ENCODE measurements at places on chromosomes 7 and 10.
A peak's percentile ranks its signal among the peaks of the same experiment; 100 is the strongest.

DNA sequence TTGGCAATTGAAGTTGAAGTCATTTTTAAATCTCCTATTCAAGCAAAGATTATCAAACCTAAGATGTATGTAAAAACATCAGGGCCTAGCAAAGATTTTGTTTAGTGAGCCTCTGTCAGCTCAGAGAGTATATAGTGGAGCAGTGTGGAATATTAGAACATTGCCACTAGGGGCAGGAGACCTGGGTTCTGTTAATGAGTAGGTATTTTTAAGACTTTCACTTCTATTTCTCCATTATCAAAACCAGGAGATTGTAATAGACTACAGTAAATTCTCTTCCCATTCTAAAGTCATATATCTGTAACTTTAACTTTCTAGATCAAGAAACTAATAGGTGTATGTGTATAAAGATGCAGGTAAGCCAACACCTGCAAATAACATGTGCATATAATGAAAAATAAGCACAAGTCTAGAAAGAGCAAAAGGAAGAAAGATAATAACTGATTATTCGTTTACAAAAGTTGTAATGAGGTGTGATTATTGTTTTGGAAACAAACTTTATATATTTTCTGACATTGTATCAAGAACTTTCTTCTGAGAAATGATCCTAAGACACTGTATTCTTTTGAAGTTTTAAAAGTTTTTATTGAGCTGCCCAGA is 64.4 kb downstream of the KCND2 start:
- DNase-seq, result no peak

GRCh38 chr10:44564790-44565189 is 179.9 kb upstream of the CXCL12 start:
- DNase-seq, result no peak

DNA sequence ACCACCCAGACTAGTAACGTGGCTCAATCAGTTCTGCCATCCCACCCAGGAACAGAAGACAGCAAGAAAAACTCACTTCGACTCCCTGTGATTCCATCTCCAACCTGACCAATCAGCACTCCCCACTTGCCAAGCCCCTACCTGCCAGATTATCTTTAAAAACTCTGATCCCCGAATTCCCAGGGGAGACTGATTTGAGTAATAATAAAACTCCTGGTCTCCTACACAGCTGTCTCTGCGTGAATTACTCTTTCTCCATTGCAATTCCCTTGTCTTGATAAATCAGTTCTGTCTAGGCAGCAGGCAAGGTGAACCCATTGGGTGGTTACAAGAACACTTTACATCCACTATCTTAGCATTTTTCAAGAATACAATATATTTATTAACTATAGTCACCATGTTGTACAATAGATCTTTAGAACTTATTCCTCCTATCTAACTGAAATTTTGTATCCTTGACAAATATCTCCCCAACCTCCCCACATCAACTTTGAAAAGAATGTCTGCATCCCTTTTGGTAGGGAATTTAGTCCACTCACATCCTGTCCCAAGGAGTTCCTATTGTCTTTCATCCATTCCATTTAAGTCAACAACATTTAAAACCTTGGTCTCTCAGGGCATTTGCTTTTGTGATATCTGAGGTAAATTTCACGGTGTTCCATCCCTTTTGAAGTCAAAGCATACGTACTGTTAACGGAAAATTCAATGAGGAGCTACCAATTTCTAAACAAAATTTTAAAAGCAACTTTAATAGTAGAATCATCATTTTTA is 163.7 kb downstream of the MACC1 start:
- no peak for DNase-seq

- DNase-seq, result no peak
Measured at GRCh38 chr10:59708816-59709394, 745 bp downstream of the SLC16A9 start.

GRCh38 chr10:31647861-31648260 is 280.8 kb downstream of the ARHGAP12 start:
- DNase-seq, result no peak

DNA sequence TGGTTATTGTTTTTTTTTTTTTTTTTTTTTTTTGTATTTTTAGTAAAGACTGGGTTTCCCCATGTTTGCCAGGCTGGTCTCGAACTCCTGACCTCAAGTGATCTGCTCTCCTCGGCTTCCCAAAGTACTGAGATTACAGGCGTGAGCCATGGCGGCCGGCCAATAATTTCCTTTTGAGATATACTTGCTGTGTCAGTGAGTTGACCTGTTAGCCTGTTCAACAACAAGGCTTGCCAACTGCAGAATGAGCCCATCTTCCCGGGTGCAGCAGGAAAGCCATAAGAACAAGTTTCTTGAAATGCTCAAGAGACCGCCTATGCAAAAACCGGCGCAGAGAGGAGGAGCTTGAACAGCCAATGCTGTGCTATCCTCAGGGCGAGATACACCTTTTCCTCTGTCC is 112.5 kb downstream of the PRPF18 start:
- no peak for DNase-seq

DNA sequence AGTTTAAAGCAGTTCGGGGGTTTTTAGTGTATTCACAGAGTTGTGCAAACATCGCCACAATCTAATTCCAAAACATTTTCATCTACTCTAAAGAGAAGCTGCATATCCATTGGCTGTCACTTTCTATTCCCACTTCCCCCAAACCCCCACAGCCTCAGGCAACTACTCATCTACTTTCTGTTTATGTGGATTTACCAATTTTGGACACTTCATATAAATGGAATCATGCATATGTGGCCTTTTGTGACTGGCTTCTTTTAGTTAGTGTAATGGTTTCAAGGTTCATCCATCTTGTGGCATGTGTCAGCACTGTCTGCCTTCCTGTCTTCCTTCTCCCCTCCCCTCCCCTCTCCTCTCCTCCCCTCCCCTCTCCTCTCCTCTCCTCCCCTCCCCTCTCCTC is 78.5 kb upstream of the FZD1 start:
- no peak for DNase-seq

- DNase-seq, result no peak
Measured at GRCh38 chr7:21777921-21778320, 167.8 kb downstream of the CDCA7L start.

GRCh38 chr10:67306588-67307205 is 380.9 kb downstream of the LRRTM3 start:
- no peak for DNase-seq

DNA sequence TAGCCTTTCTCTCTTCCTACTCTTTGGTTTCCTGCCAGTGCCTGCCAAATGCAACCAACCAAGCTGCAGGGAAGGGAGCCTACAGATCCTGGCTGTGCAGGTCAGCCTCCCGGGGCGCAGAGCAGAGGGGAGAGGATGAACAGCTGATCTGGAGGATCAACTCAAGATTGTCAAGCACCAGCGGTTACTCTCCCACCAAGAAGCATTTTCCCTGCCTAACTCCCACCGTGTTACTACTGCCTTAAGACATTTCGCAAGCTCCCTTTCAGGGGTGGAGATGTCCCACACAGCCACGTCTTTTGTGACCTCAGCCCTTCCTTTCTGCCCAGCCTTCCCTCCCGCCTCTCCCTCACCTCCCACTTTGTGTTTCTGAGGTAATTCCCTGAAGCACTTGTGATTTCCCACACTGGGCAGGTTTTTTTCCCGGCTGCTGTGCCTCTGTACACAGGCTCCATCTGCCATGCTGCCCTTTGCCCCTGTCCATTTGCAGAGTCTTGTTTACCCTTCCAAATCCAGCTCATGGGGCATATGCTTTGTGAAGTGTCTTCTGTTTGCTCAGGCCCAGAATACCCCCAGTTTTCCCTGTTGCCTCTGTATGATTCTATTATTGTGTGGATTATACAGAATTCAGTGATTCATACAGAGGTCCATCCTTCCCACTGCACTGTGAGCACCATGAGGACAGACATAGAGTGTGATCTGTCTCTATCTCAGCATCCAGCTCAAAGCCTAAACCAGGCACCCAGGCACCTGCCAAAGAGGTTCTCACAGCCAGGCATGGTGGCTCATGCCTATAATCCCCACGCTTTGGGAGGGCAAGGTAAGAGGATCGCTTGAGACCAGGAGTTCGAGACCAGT is 40.9 kb upstream of the PAPSS2 start:
- DNase-seq, result no peak

DNA sequence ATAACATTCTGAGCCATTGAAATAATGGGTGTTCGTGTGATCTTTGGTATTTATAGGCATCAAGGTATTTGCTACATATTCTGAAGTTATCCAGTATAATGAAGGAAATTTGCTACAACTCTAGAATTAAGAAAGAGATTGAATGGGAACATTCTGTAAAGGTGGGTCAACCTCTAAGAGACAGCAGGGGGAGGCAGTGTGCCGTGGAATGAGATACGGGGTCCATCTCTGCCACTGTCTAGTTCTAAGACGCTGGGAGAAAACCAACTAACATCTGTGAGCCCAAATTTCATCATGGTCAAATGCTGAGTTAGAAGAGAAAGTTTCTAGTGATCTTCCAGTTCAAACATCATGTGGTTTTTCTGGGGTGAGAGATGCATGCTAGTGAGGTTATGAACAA is 368.9 kb downstream of the SORCS1 start:
- DNase-seq, result no peak

GRCh38 chr7:69868921-69869320 is 270.6 kb downstream of the AUTS2 start:
- DNase-seq, result no peak

GRCh38 chr10:8023321-8023720 is 31.2 kb upstream of the GATA3 start:
- peak; percentile 60 for DNase-seq

GRCh38 chr7:29105191-29105590 is 41.1 kb downstream of the CPVL start:
- DNase-seq, result no peak

DNA sequence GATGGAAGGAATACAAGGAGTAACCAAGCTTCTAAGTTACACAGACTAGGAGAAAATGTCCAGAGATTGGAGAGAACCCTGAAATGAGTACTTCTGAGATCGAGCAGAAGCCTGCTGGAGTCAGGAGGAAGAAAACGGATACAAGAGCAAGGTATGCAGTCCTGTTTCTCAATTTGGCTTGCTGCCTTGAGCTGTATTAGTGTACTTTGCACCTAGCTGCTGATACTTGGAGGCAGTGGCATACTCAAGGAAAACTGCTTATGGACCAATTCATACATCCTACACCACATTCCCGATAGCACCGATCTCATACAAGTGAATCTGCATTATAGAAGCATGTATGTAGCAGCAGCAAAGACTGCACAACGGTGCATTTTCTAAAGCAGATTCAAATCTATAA is 14.4 kb downstream of the PIP4K2A start:
- no peak for DNase-seq

DNA sequence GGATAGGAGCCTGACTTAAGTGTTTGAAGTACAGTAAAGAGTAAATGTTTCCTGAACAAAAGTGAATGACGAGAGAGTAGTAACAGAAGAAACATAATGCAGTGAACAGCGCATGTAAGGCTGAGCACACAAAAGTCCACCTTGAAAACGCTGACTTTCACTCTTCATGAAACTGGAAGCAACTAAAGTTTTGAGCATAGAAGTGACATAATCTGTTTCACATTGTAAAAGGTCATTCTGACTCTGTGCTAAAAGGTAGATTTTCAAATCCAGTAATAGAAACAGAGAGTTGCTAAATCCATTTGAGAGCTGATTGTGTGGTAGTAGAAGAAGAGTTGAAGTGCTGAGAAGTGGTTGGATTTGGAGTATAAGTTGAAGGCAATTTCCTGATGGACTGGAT is 1037.0 kb downstream of the CNTNAP2 start:
- no peak for DNase-seq

GRCh38 chr7:77248154-77248553 is 48.5 kb upstream of the FGL2 start:
- no peak for DNase-seq

DNA sequence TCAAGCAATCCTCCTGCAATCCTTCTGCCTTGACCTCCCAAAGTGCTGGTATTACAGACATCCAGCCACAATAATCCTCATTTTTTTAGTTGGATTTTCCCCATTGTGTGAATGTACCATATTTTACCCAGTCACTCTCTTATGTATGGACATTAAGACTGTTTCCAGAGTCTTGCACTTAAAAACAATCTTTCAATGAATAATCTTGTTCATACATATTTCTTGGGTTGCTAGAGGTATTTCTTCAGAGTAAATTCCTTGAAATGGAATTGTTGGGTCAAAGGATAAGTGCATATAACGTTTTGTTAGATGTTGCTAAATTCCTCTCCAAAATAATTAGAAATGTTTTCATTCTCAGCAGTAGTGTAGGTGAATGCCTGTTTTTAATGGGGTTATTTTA is 283.1 kb upstream of the KAT6B start:
- no peak for DNase-seq

DNA sequence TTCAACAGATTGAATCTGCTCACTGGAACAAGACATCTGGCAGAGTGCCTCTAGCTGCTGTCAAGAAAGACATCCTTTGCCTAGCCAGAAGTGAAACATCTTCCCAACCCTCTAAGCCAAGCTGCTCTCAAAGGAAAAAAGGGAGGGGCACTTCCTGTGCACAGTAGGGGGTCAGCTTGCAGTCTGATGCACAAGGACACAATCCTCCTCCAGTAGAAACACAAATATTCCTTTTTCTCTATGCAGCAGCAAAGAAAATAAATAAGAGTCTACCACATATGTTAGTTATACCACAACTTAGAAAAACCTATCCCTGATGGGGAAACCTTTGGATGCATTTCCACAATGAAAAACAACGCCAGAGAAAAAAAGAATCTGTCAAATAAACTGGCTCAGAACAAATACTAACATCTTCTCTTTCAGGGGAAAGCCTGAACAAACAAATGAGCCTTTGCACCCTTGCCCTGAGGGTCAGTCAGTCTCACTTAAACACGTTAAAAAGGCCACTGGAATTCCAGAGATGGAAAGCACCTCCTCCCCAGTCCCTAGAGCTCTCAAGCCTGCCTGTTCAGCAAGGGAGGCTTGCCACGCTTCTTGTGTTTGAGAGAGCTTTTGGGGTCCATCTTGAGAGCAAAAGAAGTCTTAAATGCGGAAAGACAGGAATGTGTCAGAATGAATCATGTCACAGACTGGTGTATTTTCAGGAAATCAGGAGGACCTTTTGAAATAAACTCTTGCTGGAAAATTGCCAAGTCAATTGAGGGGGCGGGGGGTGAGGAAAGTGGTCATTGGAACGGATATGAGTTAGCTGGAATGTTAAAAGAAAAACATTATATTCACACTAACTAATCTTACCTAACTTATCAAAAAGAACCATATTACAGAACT is 7.5 kb downstream of the LAMB1 start:
- DNase-seq, result no peak

- DNase-seq, result no peak
Measured at GRCh38 chr7:100147278-100147677, 1.4 kb upstream of the LAMTOR4 start.

DNA sequence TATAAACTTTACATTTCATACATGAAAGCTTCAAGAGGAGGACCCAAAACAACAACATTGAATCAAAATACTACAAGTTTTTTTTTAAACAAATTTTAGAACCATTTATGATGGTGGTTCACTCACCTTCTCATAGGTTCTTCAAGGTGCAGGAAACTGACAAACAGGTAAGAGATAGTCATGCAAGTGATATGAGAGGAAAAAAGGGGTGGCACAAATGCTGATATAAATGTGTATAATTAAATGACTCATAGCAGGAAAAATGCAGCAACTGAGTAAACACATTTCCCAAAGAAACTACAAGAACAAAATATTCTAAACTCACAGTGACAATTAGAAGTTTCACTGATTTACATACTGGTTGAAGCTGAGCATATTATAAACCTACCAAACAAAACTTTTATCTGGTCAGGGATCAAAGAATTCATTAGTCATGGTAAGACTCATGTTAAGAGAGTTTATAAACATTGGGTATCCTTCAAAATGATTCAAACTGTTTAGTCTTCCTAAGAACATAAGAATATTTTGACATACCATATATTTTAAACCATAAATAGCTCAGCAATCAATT is 14.1 kb downstream of the ZWINT start:
- DNase-seq, result no peak

GRCh38 chr7:4739528-4739992 is 35.9 kb upstream of the AP5Z1 start:
- no peak for DNase-seq

GRCh38 chr7:25861164-25861496 is 290.9 kb upstream of the NFE2L3 start:
- DNase-seq, result no peak

All from vagina (tissue), 2 donors.